HFFc6 (cell line): ENCODE measurements at places on chromosomes 6 and 20. TPM values are rescaled to one million over a fixed set of nuclear protein-coding genes. Genes with fewer than 3 reads are reported as not detected.

DNA sequence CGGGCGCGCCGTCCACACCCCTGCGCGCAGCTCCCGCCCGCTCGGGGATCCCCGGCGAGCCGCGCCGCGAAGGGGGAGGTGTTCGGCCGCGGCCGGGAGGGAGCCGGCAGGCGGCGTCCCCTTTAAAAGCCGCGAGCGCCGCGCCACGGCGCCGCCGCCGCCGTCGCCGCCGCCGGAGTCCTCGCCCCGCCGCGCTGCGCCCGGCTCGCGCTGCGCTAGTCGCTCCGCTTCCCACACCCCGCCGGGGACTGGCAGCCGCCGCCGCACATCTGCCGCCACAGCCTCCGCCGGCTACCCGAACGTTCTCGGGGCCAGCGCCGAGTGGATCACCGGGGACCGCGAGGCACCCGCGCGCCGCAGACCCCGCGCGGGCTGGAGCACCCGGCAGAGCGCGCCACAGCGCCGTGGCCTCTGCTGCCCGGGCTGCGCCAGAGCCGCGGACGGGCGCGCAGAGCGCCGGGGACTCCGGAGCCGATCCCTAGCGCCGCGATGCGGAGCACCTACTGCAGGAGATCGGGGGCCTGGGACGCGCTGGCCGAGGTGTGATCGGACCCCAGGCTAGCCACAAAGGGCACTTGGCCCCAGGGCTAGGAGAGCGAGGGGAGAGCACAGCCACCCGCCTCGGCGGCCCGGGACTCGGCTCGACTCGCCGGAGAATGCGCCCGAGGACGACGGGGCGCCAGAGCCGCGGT is at the start of gene BMP2:
BMP2 (plus strand) TSS at position 151 of the 692 bp plus-strand sequence. CDS start 2,441 bp downstream, outside the sequence.
- H3K27ac ChIP-seq, result no peak within 1 kb of the TSS
- peaks cover 13% of the 10 kb centered on the region for H3K27me3 ChIP-seq
- H3K4me3 ChIP-seq, result peak within 1 kb of the TSS; percentile 77
- no peaks in the 10 kb centered on the region for H3K36me3 ChIP-seq
- H3K4me1 ChIP-seq, result no peaks in the 10 kb centered on the region

GRCh38 chr6:132598473-132598872 is 8.9 kb upstream of the TAAR5 start:
- no peak overlapping the region for H3K4me3 ChIP-seq
- DNase-seq, result no peak
- no peaks in the 10 kb centered on the region for H3K4me1 ChIP-seq
- no peak overlapping the region for H3K27ac ChIP-seq
- H3K36me3 ChIP-seq, result no peaks in the 10 kb centered on the region

- no peak overlapping the region for H3K4me3 ChIP-seq
- no peak overlapping the region for H3K27ac ChIP-seq
- H3K27me3 ChIP-seq, result no peaks in the 10 kb centered on the region; the same call in 1 of the 2 replicates
- H3K4me1 ChIP-seq, result peaks cover 50% of the 10 kb centered on the region
Observed at GRCh38 chr6:106066989-106067388, 19.1 kb upstream of the PRDM1 start.

- H3K27me3 ChIP-seq, result peaks cover 3% of the 10 kb centered on the region; the same call in 1 of the 2 replicates
- no peak for DNase-seq
- H3K27ac ChIP-seq, result no peak overlapping the region
- no peak overlapping the region for H3K4me3 ChIP-seq
Observed at GRCh38 chr6:83978324-83978734, 55.2 kb upstream of the MRAP2 start.

GRCh38 chr6:18585032-18585573 is 198.0 kb downstream of the RNF144B start:
- peaks cover 18% of the 10 kb centered on the region for H3K4me1 ChIP-seq
- H3K27me3 ChIP-seq, result peaks cover 2% of the 10 kb centered on the region
- H3K36me3 ChIP-seq, result no peaks in the 10 kb centered on the region
- H3K27ac ChIP-seq, result no peak overlapping the region
- peak; percentile 63 for DNase-seq

DNA sequence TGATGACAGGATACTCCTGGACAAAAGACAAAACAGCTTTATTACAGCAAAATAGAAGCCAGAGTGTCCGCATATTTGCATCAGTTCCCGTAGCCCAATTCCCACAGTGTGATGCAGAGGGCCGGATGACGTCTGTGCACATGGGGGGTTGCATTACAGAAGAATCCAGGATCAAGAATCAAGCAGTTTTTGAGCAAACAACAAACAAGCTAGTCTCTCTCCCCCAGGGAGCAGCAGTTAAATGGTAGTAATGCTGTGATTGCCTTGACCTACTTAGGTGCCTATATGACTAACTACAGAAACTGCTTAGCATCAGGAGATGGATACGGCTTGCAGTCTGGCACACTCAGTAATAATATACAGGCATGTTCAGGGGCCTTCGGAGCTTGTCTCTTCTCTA is 3.2 kb upstream of the SDHAF4 start:
- no peaks in the 10 kb centered on the region for H3K36me3 ChIP-seq
- H3K4me3 ChIP-seq, result no peak overlapping the region
- no peaks in the 10 kb centered on the region for H3K27me3 ChIP-seq
- H3K27ac ChIP-seq, result no peak overlapping the region
- no peak for DNase-seq

DNA sequence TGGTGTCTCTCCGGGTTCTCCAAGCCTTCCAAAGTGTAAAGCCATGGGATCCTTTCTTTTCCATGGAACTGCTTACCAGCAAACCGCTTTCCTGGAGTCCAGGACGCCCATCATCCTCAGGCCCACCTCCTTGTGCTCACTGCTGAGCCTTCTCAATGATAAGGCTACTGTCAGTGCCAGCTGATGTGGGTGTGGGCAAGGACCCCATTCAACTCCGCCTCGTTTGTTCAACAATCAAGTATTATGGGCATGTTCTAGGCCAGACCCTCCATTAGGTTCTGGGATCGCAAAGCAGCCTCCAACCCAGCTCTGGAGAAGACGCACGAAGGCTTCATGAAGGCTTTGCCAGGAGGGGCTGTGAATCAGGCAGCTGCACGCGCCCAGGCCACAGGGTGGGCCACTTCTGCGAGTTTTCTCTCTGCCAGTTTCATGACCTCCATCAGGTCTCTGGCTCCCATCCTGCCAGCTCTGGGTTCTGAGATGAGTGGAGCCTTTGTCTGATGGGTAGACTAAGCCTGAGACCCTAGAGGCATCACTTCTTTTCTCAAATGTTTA is 177.1 kb downstream of the MRPL14 start:
- peaks cover 52% of the 10 kb centered on the region for H3K4me1 ChIP-seq
- H3K27me3 ChIP-seq, result peaks cover 5% of the 10 kb centered on the region; the same call in 1 of the 2 replicates
- no peak for DNase-seq
- H3K36me3 ChIP-seq, result peaks cover 14% of the 10 kb centered on the region

DNA sequence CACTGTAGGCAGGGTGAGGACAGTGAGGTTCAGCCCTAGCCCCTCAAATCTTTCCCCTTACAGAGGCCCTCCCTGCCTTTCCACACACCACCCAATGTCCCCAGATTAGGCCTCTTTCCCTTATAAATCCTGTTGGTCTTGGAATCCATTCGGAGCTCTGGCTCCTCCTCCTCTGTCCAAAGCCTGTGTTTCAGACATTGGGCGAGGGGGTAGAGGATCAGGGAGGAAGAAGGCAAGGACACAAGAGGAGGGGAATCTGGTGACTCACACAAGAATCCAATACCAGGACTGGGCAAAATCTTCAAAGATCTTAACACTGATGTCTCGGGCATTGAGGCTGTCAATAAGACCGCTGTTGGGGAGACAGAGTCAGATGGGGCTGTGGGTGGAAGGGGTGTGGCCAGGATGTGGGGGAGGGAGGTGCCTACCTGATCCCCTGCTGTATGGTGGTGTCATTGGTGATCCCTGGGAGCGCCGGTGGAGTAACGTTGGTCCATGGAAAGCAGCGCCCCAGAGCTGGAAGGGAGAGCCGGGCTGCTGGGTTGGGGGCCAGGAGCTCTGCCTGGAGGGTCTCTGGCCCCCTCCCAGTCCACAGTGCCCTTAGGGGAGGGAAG is 7.6 kb downstream of the SLC44A4 start:
- no peak overlapping the region for H3K4me3 ChIP-seq
- H3K4me1 ChIP-seq, result peaks cover 16% of the 10 kb centered on the region
- H3K27ac ChIP-seq, result no peak overlapping the region
- H3K36me3 ChIP-seq, result no peaks in the 10 kb centered on the region
- peak; percentile 8 for DNase-seq

Gene DSP
- total RNA-seq, result 36.1 to 65.1 TPM (median 61.9 TPM) in 3 replicates

Gene RSPH9
- 0.12 to 0.29 TPM (median 0.15 TPM) in 3 replicates for total RNA-seq
